ENCODE measurements at places on chromosomes 13 and 19.

DNA sequence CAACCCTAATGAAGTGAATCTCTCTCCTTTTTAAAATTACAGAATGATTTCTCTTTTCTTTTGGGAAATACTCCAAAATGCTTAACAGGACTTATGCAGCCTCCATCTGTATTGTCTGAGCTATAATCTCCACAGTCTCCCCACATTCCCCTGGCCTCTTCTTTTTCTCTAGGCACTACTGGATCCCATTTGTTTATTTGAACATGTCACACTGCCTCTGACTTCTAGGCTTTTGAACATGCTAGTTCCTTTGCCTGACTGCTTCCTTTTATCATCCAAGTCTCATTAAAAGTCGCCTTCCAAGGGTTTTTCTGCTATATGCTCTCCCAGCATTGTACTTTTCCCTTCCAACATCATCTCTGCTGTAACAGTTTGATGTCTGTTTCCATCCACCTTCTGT, 548.7 kb downstream of the PCDH9 start:
- no peak for DNase-seq

DNA sequence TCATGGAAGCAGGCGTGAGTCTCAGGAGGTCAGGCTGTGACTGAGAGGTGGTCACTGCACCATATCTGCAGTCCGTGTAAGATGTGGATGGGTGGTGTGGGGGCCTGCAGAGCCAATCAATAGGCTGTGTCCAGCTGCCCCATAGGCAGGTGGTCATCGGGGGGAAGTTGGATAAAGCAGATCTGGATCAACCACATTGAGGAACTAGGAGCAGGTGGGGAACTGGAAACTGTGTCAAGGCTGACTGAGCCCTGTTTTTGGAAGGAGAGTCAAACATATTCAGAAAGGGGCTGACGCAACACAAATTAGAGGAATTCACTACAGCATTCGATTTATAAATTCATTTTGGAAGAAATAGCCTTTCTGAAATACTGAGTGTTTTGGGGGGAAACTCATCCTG, 15.0 kb downstream of the CLEC4M start:
- no peak for DNase-seq

GRCh38 chr13:26677156-26677555, 83.4 kb downstream of the GPR12 start:
- DNase-seq: no peak

GRCh38 chr13:110610955-110611595, 4.3 kb upstream of the NAXD start:
- peak; percentile 87 for DNase-seq

DNA sequence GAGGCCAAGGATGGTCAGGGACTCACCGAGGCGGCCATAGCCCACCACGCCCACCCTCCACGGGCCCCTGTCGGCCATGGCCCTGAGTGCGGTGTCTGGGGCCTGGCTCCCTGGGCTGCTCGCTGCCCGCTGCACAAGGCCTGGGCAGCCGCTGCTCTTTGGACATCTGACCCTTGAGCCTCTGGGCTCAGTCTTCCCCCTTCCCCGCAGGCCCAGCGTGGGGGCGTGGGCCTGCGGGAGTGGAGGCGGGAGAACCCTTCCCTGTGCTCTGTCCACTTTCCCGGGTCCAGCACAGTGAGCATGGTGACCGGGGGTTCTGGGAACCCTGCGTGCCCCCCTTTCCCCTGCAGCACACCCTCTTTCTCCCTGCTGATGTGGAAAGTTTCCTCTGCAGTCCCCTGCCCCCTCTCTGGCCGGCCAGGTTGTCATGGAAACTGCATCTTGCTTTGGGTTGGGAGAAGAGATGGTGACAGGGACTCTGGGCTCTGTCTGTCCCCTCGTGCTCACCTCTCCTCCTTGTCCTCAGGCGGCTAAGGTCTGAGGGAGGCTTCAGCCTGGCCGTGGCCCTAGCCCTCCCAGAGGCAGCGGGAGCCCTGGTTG, at the start of gene ASPDH:
TSS of gene ASPDH (minus strand) at position 168 of the 600 bp plus-strand sequence. CDS start at position 78, 90 bp downstream.
- no peak for DNase-seq

DNA sequence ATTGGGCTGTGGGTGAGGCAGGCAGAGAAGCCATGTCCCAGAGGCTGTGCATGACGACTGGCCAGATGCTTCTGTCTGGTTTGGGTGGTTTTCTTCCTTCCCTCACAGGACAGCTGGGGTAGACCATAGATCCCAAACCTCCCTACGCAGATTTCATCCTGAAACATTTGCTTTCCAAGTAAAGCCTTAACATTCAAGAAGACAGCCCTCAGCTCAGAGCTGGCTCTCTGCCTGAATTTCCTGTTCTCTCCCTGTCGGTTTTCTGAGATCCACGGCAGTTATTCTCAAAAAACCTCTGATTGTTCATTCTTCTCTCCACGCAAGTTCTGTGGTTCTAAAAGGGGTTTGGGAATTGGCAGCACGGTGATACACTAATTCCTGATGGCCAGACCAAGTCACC, 25.3 kb downstream of the UQCRFS1 start:
- no peak for DNase-seq

DNA sequence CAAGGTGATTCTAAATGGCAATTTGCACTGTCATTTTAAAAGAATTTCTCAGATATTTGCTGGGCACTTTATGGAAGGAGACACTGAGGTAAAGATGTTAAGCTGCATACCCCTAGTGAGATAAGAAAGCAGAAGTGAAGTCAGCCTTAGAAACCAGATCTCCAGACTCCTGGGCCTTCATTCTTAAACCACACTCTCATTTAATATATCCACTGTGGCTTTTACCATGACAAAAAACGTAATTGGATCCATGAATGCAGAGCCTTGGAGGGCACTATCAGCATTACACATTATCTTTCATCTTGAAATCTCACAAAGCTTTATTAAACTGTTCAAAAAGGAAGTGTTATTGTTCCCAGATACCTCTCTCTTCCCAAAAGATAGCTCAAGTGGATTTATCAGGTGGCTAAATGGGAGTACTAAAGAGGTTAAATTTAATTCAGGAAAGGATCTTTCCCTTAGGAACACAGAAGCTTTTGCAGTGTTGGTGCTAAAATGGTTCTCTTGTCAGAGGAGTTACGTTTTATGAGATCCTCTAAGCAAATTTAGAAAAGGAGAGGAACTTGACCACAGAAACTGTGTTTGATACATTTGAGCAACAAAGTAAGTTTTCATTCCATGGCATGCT, 1060.4 kb downstream of the EFNB2 start:
- no peak for DNase-seq

DNA sequence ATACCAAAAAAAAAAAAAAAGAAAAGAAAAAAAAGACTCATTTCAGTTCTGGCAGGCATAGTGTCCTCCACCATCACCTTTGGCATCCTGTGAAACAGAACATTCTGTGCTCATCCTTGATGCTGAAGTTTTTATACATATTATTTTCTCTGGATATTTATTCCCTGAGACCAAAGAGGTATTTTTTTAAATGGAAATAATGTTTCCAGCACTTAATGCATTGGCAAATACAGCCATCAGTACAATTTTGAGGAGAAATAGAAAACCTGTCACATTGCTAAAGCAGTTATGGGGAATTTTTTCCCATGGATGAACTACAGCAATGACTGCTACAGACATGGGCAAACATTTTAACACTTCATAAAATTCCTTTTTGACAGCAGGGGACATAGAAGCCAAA, 312.4 kb downstream of the DNAJC15 start:
- no peak for DNase-seq

DNA sequence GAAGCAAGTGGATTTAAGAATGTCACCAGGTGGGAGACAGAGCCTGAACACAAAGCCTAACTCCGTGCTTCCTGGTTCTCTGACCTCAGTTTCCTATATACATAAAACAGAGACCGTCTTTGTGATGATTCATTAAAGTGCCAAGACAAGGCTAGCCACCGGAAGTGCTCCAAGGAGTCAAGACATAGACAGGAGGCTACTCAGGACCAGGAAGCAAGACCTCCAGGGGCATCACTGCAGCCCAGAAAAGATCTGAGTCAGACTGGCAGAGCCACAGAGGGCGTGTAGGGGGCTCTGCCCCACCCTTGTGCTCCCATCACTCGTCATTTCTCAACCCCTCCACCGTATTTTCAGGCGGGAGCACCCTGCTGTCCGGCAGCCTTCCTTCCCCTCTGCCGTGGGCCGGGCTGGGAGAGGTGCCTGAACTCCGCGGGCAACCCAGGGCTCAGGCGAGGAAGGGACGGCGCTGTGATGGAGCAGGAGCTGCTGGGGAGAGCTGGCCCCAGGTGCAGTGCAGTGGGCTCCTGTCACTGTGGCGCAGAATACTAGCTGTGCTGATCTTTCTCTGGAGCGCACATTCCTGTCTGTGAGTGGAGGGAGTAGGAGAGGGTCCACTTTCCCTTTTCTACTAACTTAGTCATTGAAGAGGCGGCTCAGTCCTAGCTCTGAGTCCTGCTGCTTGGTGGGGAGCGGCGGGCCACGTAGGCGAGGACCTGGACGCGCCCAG, 134.7 kb upstream of the GPR12 start:
- no peak for DNase-seq

DNA sequence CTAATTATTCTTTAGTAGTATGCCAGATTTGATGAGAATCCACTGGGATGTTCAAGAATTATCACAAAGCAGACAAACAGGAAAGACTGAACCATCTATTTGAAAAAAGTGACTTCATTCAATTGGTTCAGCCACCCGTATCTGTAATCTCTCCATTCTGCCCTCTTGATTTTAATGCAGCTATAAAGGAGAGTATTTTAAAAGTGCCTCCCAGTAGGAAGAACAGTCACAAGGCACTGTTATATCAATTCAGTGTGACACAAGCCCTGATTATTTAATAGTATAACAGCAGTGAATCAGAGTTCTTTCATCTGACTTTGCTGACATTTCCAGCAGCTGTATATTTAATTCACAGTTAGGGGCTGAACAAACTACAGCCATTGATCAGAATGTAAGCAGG, 77.3 kb upstream of the SLAIN1 start:
- DNase-seq: no peak

DNA sequence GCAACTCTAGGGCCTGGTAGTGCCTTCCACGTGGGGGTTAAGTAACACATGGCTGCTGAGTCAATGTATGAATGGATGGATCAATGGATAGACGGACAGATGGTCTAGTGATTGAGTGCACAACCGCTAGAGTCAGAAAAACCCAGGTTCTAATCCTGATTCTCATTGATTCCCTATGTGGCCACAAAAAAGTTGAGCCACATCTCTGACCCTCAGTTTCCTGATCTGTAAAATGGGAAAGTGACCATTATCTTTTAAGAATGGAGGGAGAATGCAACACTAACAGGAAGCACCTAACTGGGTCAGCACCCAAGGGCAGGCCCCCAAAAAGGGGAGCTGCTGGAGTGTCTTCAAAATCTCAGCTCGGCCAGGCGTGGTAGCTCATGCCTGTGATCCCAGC, 2.6 kb downstream of the SMIM7 start:
- no peak for DNase-seq

DNA sequence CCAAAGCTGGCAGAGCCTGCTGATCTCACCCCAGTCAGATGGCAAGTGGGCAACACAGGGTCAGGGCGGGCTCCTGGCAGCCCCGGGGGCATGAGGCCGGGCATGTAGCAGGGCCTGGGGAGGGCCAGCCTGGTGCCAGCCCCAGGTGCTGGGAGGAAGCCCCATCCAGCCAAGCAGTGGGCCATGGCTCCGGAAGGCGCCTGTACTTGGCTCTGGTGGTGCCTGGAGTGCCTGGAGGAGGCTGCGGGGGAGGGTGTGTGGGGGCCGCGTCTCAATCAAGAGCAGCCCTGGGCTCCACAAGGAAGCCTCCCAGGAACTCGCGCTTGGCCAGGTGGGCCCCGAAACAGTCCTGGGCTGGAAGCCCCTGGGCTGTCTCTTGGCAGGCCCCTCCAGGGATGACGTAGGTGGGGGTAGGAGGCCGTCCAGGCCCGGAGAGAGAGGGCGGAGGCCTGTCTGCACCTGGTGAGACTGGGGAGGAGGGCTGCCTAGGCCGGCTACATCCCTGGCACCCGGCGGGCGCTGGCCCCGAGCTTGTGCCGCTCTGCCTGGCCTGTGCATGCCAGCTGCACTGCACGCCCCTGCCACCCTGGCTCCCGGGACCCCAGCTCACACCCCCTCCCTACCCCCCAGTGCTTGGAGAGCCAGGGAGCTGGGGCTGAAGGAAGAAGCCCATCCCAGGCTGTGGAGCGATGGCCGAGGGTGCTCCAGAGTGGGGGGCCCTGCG, 45.9 kb downstream of the COMP start:
- DNase-seq: no peak

DNA sequence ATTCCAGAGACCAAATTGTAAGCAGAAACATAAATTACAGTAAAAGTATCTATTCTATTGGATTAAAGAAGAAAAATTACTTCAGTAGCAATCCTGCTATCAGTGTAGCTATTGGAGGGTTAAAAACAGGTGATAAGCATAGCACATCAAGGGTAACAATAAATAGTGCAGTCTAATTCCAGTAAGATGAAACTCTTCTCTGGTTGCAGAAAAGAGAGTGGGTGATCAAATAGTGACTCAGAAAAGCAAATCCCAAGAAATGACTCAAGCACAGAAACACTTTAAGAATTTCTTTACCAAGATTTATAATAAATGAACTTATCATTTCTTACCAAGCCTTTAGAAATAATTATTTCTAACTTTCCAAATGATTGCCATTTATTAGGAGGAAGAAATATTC, 135.7 kb downstream of the LMO7 start:
- DNase-seq: no peak

DNA sequence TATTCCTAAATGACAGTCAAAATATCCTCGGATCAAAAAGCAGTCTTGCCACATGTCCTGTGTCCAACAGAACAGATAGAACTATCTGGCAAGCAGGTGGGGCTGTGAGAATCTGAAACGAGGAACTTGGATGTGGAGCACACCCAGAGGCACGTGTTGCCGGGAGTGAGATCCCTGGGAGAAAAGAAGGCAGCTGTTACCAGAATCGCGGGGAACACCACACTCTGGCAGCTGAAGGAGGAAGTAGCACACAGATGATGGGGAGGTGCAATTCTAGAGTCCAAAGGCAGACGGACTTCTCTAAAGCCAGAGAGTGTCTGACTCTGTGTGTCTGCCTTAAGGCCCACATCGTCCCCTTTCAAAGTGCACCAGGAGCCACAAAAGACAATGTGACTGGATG, 22.3 kb downstream of the SLC7A1 start:
- peak; percentile 15 for DNase-seq

GRCh38 chr13:40236566-40237168, 429.8 kb downstream of the FOXO1 start:
- DNase-seq: no peak

Data from GM12865 (cell line).